Stimulated activated CD4-positive, alpha-beta T cell treated with anti-CD3 and anti-CD28 coated beads, Interleukin-15, amount 100 ng/mL, for 1 hour (primary cell): ENCODE measurements at places on chromosomes 1 and 21.

DNA sequence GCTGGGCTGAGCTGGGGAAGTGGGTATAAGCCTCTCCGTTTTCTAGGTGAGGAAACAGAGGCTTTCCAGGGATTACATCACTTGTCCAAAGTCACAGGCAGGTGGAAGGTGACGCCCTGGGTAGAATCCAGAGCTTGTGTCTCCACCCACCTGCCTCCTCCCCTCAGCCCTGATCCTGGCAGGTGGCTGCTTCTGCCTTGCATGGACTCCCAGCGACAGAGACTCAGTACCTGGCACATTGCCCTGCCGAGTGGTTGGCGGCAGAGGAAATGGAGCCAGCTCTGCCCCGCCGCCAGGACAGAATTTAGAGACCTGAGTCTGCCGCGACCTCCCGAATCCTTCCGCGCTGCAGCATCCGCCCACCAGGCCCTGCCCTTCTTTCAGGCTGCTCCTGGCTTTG, 2.1 kb downstream of the PLA2G2E start:
- no peak for DNase-seq

DNA sequence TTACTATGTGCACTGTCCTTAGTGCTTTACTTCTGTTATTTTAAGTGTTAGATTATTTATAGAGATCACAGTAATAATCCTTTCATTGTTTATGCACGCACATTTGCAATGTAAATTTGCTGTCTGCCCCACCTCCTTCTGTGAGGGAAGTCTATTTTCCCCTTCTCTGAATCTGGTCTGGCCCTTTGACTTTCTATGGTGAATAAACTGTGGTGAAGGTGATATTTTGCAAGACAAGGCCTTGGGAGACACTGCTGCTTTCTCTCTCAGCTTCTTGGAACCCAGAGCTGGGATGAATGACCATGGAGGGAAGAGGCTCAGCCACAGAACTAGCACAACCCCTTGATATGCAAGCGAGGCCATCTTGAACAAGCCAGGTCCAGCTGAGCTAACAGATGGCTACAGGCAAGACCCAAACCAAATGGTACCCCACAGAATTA, 156.3 kb downstream of the ST6GALNAC3 start:
- no peak for DNase-seq

DNA sequence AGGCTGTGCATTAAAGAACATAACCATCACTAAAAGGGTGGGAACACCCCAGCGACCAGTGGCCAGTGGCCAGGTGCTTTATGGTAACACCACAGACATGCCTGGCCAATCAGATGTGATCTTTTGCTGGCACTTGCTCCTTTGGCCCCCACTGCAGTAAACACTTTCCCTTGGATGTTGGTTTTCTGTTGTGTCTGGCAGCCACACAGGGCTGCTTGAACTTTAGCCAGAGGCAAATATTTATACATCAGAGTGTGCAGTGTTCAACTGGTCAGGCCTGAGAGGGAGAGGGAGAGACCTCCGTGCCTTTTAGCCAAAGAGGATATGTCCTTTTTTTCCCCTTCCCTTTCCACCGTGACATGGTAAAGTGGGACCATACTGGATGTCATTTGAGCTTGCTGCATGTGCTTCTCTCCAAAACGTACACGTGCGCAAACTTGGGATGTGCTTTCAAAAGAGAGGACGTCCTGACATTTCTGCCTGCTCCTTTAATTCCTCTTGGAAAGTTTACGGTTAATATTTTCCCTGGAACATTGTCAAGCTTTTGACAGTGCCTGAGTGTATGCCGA, 101.2 kb downstream of the NFIA start:
- no peak for DNase-seq

DNA sequence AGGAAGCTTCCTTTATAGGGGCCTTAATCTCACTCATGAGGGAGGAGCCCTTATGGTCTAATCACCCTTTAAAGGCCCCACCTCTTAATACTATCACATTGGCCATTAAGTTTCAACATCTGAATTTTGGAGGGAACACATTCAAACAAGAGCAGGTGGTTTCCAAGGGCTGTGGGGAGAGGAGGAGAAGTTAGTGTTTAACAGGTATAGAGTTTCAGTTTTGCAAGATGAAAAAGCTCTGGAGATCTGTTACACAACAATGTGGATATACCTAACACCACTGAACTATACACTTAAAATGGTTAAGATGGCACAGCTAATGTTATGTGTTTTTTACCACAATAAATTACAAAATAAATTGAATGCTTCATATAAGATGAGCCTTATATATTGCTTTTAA, 113.4 kb upstream of the DNAH14 start:
- no peak for DNase-seq

- DNase-seq, result no peak
Measured at GRCh38 chr1:239606850-239607400, 220.6 kb downstream of the CHRM3 start.

- no peak for DNase-seq
Measured at GRCh38 chr1:21469581-21469980, 29.6 kb downstream of the NBPF3 start.

DNA sequence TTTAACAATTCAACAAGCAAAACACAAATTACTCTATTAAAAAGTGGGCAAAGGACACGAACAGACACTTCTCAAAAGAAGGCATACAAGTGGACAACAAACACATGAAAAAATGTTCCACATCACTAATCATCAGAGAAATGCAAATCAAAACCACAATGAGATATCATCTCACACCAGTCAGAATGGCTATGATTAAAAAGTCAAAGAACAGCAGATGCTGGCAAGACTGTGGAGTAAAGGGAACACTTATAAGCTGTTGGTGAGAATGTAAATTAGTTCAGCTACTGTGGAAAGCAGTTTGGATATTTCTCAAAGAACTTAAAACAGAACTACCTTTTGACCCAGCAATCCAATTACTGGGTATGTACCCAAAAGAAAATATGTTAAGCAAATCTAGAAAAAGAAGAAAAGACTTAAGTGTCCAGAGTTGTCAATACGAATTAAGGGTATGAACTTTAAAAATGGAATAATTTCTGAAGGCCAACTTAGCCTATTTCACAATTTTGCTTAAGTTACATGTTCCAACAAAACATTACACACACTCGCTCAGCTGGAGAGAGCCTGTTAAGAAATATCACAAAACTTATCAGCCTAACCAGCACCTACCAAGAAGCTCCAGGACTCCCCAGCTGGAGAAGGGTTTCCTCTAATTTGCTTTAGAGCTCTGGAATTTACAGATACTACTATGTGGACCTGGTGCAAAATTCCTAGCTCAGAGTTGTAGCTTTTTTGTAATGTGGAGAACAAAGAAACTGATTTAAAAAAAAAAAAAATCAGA, 232.1 kb downstream of the DUSP10 start:
- DNase-seq, result no peak

GRCh38 chr1:160576390-160576789, 2.9 kb downstream of the CD84 start:
- DNase-seq, result no peak

GRCh38 chr1:39342776-39343175, 138.3 kb downstream of the MACF1 start:
- DNase-seq, result no peak

DNA sequence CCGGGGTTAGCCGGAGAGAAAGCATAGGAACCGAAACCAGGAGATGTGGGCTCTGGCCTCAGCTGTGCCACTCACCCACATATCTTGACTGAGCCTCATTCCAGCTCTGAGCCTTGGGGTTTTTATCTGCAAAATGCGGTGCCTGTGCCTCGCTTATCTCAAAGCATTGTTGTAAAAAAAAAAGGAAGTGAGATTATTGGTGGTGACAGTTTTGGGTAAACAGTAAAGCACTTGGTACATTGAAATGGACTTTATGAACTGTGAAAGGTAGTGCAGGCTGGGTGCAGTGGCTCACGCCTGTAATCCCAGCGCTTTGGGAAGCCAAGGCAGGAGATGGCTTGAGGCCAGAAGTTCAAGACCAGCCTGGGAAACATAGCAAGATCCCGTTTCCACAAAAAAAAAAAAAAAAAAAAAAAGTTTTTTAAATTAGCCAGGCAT, 3.8 kb downstream of the PTAFR start:
- DNase-seq, result no peak
